ENCODE measurements at places on chromosomes 2 and 18.
A peak's percentile ranks its signal among the peaks of the same experiment; 100 is the strongest.

GRCh38 chr2:241965931-241966412, 96.4 kb downstream of the RTP5 start:
- DNase-seq, result peak; percentile 75

GRCh38 chr18:66109981-66110380, 359.2 kb downstream of the CDH7 start:
- DNase-seq, result no peak

DNA sequence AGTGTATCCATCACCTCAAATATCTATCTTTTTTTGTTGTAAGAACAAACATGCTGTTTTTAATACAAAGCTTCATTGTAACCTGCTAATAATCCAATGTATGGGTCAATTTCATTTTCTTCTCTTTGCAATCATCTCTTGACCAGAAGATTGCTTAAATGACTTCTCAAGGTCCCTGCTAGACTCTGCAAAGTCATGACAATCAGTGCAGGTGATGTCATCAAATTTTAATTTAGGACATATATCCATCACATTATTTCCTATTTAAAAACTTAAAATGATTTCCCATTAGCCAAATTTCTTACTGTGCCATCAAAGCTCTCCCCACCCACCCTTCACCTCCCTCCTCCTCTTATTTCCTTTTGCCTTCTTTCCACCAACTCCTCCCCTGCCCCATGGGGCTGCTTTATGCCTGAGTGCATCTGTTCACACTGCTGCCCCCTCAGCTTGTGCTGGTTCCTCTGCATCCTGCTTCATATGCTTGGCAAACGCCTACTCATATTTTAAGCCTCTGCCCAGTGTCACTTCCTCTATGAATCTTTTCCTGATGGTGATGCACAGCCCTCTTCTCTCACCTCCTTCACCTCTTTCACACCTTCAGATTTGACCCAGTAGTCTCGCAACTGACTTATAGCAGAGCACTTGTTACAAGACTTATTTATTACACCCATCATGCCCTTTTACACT, 20.3 kb downstream of the PLEK start:
- no peak for DNase-seq

- DNase-seq, result no peak
Observed at GRCh38 chr2:39629646-39630045, 36.1 kb upstream of the TMEM178A start.

DNA sequence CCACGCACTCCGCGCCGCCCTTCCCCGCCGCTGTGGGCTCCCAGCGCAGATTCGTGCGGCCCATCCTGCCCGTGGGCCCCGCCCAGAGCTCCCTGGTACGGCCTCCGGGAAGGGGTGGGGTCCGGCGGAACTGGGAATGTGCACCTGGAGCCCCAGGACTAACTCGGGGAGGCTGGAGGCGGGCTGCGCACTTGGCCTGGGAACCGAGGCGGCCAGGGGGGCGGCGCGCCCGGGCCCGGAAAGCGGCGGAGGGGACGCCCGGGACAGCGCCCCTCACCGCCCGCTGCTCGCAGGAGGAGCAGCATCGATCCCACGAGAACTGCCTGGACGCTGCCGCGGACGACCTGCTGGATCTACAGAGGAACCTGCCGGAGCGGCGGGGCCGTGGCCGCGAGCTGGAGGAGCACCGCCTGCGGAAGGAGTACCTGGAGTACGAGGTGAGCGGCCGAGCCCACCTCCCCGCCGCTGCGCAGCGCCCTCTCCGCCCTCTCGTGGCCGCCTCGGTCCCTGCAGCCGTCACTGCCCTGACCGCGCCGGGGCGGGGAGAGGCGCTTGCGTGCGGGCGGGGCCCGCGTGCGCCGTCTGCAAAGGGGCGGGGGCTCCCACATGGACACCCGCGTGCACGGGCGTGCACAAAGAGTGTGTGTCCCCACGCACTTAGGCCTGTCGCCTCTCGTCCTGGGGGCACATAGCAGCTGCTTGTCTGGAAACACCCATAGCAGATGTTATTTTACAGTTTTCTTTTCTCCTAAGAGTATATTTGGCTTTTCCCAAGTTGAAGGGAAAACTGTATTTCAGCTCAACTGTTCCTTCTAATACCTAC, 25.2 kb downstream of the PSD4 start:
- no peak for DNase-seq

- no peak for DNase-seq
Observed at GRCh38 chr2:84796798-84797197, 84.1 kb downstream of the TRABD2A start.

DNA sequence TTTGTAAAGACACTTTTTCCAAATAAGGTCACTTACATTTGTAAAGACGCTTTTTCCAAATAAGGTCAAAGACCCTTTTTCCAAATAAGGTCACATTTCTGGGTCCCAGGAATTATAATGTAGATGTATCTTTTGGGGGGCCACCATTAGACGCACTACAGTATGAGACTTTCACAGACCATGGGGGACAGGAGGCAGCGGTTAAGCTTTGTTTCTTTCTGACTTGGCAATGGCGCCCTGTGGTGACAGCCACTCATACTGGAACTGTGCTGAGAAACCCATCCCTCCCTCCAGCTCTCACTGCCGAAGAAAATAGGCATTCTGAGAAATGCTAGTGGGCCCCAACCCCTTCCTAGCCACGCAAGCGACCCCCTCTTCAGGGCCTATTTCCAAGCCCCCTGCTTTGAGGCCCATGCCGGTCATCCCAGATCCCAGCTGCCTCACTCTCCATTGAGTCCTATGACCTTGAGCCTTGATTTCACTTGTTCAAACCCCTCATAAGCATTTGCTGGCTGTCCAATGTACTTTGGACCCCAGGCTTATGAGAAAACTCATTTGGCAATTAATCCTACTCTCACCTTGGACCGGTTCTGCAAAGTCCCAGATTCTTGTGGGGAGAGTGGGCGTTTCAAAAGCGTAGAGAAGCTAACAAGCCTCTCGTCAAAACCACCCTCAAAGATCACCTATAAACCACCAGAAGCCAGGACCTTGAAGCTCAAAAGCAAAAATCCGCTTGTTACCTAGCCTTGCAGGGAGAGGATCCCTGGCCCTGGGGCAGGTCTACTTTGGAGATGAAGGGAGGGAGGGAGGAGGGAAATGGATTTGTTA, 11.3 kb upstream of the SPATA3 start:
- no peak for DNase-seq

- no peak for DNase-seq
Observed at GRCh38 chr18:68638613-68639012, 76.3 kb downstream of the TMX3 start.

GRCh38 chr2:12484536-12485115, 232.1 kb upstream of the TRIB2 start:
- DNase-seq, result no peak

DNA sequence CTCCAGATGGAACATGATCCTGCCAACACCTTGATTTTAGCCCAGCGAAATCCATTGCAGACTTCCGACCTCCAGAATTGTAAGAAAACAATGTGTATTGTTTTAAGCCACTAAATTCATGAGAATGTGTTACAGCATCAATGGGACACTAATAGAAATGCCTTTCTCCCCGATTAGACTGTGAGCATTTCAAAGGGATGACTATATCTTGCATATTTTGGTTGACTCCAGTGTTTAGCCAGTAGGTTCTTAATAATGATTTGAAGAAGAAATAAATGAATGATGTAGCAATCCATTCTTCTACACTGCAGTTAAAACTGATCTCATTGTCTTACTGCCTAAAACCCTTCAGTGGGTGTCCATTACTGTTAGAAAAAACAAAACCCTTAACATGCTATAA, 67.4 kb upstream of the ACVR1C start:
- DNase-seq, result no peak

DNA sequence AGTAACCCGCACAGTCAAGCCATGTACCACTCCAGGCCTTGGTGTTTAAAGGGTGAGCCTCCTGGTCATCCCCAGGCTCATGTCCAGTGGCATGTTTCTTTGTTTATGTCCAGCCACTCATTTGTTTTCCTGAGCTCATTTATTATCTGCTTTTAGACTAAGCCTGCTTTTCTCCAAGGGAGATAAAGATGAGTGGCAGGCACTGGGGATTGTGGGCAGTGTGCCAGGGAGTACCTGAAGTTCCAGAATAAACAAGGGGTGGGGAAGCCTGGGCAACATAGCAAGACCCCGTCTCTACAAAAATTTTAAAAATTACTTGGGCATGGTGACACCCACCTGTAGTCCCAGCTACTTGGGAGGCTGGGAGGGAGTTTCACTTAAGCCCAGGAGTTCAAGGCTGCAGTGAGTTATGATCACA, 1.9 kb downstream of the ANXA4 start:
- no peak for DNase-seq

GRCh38 chr2:16169381-16169960, 229.1 kb downstream of the MYCN start:
- DNase-seq, result no peak

GRCh38 chr18:58997811-58998337, 133.2 kb downstream of the ZNF532 start:
- peak; percentile 78 for DNase-seq

DNA sequence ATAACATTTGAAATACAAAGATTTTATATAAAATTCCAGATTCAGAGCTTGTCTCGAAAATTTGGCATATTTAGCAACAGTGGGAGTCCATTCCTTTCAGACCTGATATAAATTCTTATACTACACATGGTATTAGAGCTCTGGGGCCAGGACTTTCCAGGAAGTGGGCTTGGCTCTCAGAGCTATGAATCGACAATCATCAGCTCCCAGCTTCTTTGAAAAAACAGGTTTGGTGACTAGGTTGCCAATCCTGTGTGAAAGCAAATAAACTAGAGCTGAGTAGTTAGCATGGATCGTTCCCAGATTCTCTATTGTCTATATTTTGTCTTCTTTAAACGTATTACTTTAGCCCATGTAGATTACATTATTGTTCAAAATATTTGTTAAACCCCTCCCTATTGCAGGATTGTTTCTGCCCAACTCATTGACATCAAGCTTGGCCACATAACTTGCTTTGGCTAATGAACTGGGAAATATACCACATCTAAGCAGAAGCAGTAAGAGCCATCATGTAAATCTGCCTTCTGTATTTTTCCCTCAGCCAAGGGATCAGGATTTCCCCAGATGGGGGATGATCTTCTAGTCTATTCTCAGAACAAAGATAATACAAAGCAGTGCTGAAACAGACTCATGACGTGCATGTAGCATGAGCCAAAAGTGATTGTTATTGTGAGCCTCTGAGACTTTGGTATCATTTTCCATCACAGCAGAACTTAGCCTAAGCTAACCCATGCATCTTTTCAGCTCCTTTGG, 105.4 kb downstream of the KCNH7 start:
- no peak for DNase-seq

- no peak for DNase-seq
Observed at GRCh38 chr2:9170458-9171130, 36.0 kb upstream of the ASAP2 start.

DNA sequence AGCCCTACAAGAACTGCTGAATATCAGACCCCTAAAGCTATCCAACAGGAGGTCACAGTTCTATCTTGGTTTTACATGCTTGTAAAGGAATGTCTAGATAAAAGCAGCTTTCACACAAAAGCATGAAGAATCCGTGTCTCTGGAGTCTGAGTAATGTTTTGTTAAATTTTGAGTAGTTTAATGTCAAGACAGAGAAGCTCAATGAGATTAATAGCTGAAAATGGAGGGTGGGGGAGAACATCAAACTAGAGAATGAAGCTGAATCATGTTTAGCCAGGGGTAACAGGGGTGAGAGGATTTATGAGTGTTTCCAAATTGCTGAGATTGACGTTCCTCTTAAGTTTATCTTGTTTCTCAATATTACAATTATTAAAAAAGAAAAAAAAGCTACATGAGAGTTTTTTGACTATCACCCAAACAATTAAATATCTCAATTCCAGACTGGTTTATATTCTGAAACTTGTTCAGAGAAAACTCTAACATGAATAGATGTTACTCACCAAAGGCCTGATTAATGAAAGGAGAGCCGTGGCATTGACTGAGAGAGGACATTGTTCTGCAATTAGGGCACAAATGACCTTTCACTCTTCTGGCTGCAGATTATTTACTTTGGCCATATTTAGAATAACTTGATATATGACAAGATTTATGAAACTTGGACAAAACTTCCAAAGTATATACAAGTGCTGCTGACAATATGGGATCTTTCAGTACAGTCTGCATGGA, 266.4 kb upstream of the ETAA1 start:
- DNase-seq, result no peak

DNA sequence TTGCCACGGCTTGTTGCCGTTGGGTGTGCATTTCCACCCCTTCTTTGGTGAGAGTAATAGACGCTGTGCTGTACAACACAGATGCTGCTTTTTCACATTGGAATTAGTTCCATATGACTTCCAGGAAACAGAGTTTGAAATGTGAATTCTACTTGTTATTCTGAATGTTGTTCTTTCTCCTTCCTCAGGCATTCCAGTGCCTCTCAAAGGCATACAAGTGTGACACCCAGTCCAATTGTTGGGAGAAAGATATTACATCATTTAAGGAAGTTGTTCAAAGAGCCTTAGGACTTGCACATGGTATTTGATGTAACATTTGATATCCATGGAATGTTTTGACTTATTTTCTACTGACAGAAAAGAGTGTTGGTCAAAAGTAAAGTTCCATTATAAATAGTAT, 134.4 kb upstream of the LTBP1 start:
- DNase-seq, result no peak

DNA sequence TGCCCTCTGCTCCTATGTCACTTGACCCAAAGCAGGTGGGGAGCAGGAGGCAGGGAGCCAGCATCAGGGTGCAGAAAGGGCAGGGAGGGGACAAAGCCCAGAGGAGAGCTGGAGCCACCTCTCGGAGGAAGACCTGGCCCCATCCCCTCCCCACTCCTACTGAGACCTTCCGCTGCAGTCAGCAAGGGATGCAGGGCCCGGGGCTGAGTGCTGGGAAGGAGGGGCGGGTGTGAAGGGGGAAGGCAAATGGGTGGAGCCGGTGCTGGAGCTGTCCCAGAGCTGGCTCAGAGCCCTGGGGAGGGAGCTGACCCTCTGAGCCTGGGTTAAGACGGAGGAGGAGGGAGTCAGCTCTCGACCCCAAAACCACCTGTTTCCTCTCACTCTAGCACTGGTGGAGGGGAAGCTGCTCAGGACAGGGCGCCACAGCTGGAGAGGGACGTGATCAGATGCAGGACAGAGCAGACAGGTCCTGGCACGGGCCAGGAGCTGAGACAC, 33.8 kb downstream of the HS1BP3 start:
- DNase-seq, result no peak

GRCh38 chr18:3984163-3984757, 470.8 kb downstream of the DLGAP1 start:
- DNase-seq, result no peak

GRCh38 chr18:74446631-74447403, 10.3 kb downstream of the DIPK1C start:
- DNase-seq, result no peak
